ENCODE measurements at places on chromosomes 13 and 19.

DNA sequence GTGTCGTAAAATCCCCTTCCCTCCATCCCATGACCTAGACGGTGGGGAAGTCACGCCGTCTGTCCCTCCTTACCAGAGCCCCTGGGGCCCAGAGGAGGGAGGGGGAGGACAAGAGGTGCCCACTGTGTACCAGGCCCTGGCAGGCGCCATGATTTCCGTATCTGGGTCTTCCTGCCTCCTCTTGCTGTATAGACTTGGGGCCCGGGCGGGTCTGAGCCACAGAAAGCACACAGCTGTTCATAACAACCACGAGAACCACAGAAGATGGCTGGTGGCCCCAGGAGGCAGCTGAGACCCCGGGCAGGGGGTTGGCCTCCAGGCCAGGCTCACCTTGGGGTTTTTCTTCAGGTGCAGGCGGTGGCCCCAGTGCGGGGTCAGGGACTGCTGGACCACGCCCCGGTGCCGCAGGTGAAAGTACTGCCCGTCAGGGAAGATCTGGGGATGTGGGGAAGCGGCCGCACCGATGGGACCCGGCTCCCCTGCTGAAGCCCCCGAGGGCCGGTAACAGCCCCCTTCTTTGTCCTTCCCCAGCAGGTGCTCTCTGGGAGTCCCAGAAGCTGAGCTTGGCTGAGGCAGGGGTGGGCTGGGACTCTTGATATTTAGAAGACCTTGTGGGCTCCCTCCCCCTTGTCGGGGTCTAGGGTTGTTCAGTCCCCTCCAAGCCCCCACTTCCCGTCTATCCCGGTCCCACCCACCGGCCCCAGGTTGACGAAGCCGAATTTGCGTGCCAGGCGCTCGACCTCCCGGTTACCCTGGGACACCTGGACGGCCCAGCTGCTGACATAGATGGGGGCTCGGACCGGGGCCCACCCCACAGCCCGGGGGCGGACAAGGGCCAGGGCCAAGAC lies 463 bp downstream of the PCSK4 start:
- no peak for DNase-seq

DNA sequence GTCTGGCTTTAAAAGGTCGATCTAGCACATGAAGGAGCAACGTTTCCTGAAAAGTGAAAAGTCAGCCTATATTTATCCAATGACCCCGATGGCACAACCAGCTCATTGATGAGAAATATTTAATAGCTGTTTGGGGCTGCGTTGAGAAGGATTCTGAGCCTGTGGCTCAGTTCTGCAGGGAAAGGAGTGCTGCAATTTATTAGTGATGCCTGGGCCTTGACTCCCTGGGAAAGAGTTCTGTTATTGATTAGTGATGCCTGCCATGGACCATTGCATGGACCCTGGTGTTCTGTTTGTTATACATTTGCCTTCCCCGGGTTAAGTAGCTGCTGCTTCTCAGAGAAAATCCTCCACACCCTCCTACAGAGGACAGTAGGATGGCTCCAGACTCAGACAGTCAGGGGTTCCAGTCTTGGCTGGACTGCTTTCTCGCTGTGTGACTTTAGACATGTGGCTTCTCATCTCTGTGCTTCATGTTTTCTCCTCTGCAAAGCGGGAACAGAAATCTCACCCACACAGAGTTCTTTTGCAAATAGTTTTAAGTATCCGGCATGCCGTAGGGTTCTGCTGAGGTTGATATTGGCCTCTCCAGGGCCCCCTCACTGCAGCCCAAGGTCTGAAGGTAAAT lies 17.7 kb upstream of the PTPRS start:
- DNase-seq = no peak

- DNase-seq = no peak
Observed at GRCh38 chr19:29840066-29840950, 28.5 kb downstream of the CCNE1 start.

GRCh38 chr19:2487842-2488241 lies 11.9 kb downstream of the GADD45B start:
- DNase-seq = no peak

DNA sequence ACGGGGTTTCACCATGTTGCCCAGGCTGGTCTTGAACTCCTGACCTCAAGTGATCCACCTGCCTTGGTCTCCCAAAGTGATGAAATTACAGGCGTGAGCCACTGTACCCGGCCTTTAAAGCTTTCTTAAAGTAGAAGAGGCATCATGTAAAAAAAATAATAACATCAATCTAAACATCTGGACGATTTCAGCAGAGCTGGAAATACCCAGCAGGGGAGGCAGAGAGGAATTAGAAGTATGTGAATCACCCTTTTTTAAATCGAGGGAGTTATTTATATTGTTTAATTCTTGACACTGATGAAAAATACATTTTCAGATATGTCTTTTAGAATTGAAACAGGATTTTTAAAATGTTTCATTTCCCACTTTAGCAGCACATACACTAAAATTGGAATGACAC lies 37.4 kb upstream of the MTIF3 start:
- no peak for DNase-seq

GRCh38 chr19:35915443-35915842 lies 7.3 kb upstream of the TYROBP start:
- DNase-seq = no peak

DNA sequence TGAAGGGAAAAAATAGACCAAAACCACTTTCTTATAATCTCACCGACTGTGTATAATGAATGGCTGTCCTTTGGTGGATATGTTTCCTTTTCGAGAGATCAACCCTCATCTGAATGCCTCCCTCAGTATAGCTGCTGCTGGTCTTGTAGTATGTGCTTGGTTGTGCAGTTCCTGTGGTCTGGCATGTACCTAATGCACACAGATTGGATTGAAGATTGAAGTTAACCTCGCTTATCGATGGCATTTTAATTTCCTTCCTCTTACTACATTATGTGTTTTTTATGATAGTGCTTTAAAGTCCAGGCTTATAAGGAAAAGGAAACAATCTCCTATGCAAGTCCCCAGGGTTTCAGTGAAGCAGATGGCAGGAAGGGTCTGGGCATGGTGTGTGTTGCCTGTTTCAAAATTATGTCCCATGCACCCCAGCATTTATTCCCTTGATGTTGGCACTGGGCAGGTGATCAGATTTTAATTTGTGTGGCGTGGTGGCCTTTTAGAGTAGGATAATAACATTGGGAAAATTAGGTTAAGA lies 334.1 kb downstream of the SHISA2 start:
- no peak for DNase-seq

DNA sequence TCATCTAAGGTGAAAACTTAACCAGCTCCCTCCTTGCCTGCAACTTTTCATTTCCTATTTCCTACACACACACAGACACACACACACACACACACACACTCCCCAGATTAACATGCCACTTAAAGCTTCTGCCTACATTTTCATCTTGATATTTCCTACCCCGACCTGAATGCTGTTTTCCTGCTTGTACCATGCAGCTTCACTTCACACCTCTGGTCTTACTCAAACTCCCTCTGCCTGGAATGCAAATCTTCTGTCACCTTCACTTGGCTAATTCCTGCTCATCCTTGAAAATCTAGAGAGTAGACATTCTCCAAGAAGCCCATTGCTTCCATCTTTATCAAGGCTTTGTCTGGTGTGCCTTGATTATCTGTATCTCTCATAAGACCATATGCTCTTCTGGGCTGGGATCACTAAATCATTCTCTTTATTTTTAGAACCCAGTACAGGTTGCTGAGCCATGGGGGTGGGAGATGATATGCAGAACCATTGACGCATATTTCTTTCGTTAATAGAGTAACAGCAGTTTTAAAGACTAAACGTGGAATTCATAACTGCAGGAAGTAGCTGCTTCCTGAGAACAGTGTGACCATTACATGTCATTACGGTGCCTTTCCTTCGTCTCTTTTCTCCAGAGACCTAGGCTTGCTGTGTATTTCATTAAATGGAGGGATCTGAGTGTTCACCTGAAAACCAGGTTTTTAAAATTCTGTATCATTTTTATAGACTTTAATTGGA lies 37.7 kb downstream of the CNMD start:
- DNase-seq = no peak

DNA sequence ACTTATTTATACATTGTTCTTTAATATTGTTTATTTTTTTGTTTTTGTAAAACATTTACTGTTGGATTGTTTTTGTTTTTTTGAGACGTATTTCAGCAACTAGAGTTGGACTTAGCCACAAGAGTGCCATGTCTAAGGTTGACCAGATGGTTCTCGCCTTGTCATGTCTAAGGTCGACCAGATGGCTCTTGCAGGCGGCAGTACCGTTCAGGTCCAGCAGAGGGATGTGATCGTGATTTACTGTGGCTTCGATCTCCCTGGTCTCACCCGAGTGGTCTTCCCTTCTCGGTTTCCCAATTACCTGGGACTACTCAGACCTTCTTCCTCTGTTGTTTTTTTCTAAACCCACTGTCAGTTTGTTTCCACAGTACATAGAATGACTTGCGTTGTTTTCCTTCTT lies 1438.6 kb downstream of the UQCRFS1 start:
- no peak for DNase-seq

DNA sequence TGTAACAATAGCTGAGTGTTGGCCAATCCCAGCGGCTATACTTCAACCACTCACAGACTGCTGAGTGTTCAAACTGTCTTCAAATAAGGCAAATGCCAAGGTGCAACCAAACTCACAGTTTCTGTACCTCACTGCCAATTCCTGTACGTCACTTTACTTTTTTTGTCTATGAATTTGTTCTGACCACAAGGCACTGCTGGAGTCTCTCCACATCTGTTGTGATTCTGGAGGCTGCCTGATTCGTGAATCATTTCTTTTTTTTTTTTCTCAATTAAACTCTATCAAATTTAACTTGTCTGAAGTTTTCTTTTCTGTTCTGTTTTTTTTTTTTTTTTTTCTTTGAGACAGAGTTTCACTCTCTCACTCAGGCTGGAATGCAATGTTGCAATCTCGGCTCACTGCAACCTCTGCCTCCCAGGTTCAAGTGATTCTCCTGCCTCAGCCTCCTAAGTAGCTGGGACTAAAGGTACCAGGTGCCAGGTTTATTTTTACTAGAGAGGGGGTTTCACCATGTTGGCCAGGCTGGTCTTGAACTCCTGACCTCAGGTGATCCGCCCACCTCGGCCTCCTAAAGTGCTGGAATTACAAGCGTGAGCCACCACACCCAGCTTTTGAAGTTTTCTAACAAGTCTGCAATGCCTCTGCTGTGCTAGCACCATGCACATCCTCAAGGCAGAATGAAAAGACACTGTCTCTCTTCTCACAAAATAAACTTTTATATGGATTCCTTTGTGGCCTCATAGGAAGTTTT lies 401.7 kb downstream of the IRS2 start:
- peak; percentile 43 for DNase-seq

- DNase-seq = no peak
Observed at GRCh38 chr13:60213236-60213744, 49.6 kb upstream of the DIAPH3 start.

- DNase-seq = no peak
Observed at GRCh38 chr13:99299920-99300341, 7.3 kb downstream of the GPR183 start.

GRCh38 chr13:60152114-60152513 lies 11.6 kb downstream of the DIAPH3 start:
- DNase-seq = no peak

DNA sequence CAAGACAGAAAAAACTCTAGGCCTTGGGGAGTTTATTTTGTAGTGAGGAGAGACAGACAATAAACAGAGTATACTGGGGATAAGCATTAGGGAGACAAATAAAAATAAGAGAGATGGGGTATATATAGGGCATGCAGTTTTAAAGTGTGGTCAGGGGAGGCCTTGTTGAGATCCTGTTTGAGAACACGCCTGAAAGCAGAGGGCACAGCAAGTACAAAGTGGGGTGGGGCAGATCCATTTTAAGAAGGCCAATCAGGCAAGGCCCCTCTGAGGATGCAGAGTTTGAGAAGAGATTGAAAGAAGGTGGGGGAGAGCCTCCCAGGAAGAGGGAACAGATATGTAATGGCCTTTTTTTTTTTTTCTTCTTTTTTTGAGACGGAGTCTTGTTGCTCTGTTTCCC lies 2.1 kb downstream of the PPP2R1A start:
- DNase-seq = no peak

DNA sequence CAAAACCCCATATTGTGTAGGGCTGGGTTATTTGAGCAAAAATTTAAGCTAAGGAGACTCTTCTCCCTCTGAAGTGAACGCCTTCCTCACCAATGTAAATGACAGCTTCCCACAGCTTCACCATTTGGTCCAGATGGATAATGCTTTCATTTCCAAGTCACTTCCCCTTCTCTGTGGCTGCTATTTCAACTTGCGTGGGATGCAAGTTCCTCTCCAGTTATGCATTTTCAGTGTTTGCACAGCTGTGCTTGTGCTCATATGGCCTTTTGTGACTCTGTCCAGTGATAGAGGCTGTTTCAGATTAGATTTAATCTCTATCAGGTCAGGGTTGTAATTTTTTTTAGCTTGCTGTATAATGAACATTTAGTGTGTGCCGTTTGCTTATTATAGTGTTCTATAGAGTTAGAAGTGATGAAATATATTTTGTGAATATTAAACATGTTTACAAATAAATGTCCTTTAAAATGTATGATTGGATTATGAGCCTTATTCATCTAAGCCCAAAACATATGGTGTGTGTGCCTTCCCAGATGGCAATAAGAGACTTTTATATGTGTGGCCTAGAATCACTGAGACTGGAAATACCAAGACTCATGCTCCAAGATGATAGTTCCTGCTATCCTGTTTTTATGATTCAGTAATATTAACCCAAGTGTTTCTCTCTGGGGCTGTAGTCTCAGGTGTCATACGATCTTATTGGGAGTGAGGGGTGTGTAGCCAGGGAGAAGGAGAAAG lies 86.6 kb downstream of the TNFRSF19 start:
- DNase-seq = no peak

- no peak for DNase-seq
Observed at GRCh38 chr13:38980750-38981078, 9.9 kb downstream of the STOML3 start.

- no peak for DNase-seq
Observed at GRCh38 chr13:27401210-27401609, 23.2 kb upstream of the GTF3A start.
